Stimulated activated CD8-positive, alpha-beta memory T cell treated with anti-CD3 and anti-CD28 coated beads, Interleukin-2, amount 100 ng/mL, for 1 hour (primary cell): ENCODE measurements at places on chromosomes 5 and 9.

- DNase-seq, result no peak
Measured at GRCh38 chr9:97660847-97661246, 27.2 kb downstream of the NCBP1 start.

- peak; percentile 14 for DNase-seq
Measured at GRCh38 chr5:102865510-102866236, 110.6 kb downstream of the PAM start.

GRCh38 chr9:78697618-78698017, 400.7 kb downstream of the PSAT1 start:
- DNase-seq, result no peak

DNA sequence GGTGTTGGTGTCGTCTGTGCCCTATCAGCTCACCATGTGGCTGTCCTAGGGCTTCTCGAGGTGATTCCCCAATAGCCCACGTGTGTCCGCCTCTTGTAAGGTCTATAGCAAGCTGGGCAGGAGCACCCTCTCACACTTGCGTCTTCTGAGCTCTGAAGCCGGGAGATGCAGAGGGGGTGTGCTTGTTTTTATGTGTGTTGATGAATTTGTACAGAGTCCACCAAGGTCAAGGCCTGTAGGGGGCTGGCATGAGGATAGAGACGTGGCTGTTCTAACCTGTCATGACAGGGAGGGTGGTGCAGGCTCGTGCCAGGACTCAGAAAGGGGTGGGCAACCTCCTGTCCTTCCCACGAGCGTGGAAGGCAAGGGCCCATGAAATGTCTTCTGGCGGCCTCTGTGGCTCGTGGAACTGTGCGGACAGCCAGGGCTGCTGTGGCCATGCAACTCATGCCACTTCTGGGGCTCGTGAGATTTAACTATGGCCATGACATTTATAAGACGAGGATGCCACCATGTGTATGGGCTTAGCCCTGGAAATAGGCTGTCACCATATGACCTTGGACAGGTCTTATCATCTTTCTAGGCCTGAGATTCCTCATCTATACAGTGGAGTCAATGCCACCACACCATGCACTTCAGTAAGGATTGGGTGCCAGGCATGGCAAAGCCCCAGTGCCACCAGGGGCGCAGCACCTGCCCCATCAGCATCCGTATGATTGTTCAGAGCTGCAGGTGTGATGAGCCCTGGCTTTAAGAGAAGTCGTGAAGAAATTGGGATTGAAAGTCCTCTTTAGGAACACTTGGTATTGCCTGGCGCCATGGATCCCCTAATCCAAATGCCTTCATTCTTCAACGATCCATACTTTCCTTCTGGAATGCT, 2.3 kb upstream of the OLFM1 start:
- no peak for DNase-seq

DNA sequence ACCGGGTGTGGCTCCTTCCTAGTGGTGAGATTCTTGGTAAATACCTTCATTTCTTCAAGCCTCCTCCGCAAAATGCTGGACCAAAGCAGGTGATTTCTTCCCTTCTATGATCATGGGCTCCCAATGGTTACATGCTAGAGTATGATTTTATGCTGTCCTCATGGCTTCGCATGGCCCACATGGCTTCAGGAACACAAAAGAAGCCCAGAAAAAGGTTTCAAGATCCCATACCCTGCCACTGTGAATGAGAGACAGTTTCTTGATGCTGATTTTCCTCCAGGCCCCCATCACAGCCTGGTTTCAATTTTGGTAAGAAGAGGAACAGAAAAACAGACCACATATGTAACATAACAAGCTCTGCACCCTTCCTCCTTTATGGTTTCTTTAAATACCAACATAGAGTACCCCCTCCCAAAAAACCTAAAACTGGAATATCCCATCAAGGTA, 2.4 kb upstream of the RXFP3 start:
- no peak for DNase-seq

DNA sequence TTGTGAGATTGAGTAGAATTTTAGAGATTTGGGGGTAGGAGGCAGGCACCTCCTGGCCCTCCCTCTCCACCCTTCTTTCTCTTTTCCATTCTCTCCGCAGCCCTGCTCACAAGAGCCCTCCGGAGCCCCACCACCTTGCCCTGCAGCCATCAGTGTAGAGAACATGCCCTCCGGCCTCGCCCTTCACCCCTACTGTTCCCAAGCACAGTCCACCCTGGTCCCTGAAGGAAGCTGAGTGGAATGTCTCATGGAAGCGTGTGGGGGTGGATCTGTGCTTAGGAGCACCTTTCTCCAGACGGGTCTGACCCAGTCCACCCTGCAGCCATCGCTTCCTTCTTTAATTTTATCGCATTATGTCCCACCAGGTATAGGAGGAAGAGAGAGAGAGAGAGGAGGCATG, 267.1 kb downstream of the NSG2 start:
- DNase-seq, result no peak

DNA sequence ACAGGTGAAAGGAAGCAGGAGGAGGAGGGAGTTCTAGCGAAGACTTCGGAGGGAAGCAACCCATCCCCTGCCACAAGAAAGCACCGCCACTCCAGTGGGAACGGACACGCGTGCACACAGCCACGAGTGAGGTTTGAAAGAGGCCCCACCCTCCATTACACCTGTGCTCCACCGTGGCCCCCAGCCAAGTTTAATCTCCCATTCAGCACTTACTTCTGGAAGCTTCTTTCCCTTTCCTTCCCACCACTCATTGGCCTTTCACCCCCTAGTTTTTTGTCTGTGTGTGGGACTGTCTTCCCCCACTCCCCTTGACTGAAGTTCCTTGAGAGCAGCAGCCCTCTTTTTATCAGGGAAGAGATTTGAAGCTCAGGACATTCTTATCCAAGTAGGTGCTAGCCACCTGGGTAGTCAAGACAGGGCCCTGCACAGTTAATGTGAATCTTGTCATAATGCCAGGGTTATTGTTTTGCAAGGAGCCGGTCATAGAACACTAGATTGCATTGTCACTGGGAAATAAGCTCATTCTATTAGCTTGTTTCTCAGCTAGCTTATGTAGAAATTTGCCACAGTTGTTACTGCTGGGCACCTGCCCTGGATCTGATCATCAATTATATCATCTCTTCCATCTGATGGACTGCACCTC, 256.0 kb downstream of the DOCK8 start:
- no peak for DNase-seq

GRCh38 chr9:107213080-107213479, 70.0 kb upstream of the RAD23B start:
- no peak for DNase-seq

- no peak for DNase-seq
Measured at GRCh38 chr5:56595566-56595965, 219.8 kb upstream of the MAP3K1 start.

- DNase-seq, result no peak
Measured at GRCh38 chr5:322281-322941, 897 bp downstream of the AHRR start.

DNA sequence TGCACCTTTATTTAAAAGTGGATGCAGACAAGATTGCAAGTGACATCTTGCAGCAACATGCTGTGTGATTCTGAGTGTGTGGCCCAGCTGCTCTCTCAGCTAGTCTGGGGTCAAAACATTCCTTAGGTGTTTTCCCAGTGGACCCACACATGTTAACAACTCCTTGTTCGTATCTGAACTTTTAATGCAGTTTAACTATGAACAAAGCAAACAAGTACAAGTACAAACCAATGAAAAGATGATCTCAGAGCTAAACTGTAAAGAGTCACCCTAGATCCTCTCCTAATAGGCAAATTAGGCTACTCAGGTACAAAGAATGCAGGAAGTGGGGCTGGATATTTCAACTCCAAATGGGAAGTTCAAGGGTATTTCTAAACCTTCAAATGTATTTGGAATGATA, 108.4 kb downstream of the ENTREP1 start:
- DNase-seq, result no peak

DNA sequence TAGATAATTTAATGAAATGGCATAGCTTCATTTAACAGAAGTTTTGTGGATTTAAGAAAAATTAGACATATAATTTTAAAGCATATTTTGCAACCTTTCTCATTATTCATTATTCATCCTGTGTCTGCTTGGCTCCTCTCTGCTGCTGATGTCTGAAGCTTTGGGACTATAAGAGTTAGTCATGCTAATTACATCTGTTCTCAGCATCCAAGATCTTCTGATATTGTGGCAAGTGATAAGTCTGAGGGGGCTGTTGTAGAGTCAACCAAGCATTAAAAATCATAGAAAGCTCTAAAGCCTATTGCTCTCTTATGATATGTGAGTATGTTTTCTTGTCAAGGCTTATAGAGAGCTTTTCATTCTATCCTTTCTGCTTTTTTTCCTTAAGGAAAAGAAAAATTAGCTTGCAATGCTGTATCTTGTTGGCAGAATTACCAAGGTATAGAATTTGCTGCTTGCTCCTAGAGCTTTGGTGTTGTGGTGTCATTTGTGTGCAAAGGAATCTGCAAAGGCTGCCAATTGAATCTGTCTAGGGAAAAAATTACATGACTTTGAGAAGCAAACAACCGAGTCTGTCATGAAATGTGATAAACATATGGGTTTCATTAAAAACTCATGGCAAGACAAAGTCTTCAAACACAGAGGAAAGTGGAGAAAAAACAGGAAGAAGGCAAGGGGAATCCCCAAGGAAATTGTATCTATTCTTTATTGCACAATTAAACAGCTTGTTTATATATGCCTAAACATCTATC, 156.1 kb upstream of the DAB2 start:
- DNase-seq, result no peak

GRCh38 chr9:136305804-136306203, 1.9 kb upstream of the CCDC187 start:
- DNase-seq, result no peak

DNA sequence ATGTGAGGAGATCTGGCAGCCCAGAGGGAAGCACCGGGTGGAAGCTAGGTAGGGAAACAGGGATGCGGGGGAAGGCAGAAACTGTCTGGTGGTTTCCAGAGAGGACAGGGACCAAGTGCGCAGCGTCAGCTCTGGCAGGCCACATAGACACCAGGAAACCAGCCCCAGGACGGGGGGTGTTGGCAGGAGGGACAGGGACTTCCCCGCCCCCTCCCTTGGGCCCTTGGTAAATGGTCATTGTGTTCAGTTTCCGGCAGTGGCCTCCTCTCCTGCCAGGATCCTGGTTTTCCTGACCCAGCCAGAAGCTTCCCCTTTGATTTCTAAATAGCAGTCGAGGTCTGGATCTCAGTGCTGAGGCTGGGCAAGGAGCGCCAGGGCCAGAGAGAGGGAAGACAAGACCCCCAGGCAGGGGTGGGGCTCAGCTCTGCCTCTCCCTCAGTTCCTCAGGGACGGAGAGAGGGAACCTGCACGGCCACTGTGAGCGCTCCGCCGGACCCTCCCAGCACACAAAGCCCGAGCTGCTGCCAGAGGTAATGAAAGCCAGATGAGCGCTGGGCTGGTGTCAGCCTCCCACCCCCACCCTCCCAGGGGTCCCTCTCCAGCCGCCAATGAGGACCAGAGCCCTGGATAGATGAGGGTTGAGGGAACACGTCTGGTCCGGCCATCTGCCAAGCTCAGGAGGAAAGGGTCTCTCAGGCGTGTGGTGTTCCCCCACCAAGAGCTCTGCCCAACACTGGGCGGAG, 1.8 kb downstream of the RALGDS start:
- DNase-seq, result no peak

DNA sequence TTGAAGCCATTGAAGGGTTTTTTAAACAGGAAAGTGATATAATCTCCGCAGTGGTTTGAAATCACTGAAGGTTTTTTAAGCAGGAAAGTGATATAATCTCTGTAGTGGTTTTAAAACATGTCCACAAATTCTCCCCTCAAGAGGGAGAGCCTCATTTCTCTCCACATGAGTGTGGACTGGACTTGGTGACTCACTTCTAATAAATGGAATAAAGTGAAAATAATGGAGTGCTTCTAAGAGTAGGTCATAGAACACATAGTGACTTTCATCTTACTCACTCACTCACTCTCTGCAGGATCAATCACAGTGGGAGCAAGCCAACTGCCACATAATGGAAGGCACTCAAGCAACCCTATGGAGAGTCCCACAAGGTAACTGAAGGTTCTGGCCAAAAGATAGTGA, 12.0 kb downstream of the CTNNAL1 start:
- DNase-seq, result no peak

DNA sequence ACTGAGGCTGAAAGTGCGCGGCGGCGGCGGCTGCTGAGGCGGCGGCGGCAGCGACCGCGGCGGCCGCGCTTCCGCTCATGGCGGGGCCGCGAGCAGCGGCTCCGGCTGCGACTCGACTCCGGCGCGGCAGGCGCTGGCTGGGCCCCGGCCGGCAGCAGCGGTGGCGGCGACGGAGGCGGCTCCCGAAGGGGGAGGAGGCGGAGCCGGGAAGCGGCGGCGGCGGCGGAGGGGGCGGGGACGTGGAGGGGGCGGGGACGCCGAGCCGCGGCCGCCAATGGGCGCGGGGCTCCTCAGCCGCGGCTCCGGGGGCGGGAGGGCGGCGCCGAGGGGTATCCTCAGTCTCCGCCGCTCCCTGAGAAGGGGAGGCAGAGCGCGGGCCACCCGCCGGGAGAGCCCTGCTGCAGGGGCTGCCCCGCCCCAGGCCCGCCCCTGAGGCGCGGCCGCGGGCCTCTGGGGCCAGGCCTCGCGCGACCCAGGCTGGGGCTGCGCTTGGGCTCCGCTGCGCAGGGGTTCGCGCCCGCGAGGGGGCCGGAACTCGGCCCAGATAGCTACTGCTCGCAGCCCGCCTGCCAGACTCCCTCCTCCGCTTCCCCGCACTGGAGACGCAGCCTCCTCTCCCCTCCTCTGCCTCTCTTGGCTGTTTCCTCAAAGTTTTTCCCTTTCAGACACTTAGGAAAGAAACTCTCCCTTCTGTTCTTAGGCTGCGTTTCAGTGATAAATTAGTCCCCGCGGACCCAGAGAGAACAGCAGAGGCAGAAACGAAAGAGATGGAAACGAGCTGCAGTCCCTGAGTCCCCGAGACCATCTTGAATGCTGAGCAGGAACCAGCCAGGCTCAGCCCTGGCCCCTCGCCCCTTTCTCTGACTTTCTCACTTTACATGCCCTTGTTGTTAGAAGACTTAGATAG, 85.0 kb upstream of the MELK start:
- DNase-seq, result peak; percentile 83

DNA sequence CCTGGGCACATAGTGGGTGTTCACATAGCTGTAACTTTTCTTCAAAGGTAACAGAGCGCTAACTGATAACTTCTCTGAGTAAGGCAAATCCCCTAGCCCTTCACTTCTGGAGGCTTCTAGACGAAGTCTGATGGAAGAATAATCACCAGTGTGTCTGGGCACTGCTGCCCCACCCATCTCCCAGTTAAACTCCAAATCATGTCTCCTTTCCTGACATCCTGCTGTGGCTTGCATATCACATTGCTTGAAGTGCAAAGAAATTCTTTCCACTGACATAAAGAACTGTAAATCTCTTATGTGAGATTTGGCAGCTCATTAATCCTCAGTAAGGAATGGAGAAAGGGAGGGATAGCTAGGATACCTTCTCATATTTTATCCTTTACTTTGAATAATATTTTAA, 74.6 kb downstream of the MARCHF11 start:
- DNase-seq, result no peak

GRCh38 chr9:16680541-16680940, 189.9 kb downstream of the BNC2 start:
- no peak for DNase-seq

- no peak for DNase-seq
Measured at GRCh38 chr5:74404574-74405508, 235.7 kb downstream of the ENC1 start.
